Choroid plexus epithelial cell (primary cell): ENCODE measurements at places on chromosomes 4 and X.
A peak's percentile ranks its signal among the peaks of the same experiment; 100 is the strongest.

GRCh38 chr4:7358100-7358735, 76.5 kb downstream of the PSAPL1 start:
- DNase-seq: peak; percentile 84

GRCh38 chr4:176034499-176034898, 31.1 kb upstream of the WDR17 start:
- peak; percentile 66 for DNase-seq

GRCh38 chr4:113469926-113470325, 291.6 kb downstream of the CAMK2D start:
- DNase-seq: no peak

GRCh38 chrX:147736045-147736444, 175.7 kb upstream of the FMR1 start:
- no peak for DNase-seq
